ENCODE measurements at places on chromosomes 7 and 10. TPM values are rescaled to one million over a fixed set of nuclear protein-coding genes. Genes with fewer than 3 reads are reported as not detected.

Gene MNX1
- total RNA-seq, result not detected

Gene HOXA6
- total RNA-seq, result not detected

DNA sequence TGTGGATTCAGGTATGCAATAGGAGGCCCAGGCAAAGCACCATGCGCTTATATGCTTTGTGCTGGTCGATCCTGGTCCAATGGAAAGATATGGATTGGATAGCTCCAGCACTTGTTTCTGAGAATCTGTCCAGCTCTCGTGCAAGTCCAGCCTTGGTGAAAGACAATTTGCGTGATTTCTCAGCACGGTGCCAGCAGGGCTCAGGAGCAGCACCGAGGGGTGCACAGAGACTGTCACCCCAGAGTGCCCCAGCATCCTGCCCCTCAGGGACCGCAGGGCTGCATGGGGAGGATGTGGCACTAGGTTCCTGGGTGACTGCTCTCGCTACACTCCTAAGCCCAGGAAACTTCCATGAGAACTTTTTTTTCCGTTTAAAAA is 225.2 kb downstream of the WDR37 start:
- no peak for DNase-seq
- H3K36me3 ChIP-seq, result no peaks in the 10 kb centered on the region
- H3K27ac ChIP-seq, result no peak overlapping the region
- no peak overlapping the region for H3K4me3 ChIP-seq
- H3K27me3 ChIP-seq, result peaks cover 18% of the 10 kb centered on the region

GRCh38 chr10:96225119-96225518 is 46.2 kb downstream of the BLNK start:
- no peak overlapping the region for H3K27ac ChIP-seq
- H3K4me3 ChIP-seq, result no peak overlapping the region
- H3K27me3 ChIP-seq, result no peaks in the 10 kb centered on the region

- no peak overlapping the region for H3K4me3 ChIP-seq
- H3K27me3 ChIP-seq, result no peaks in the 10 kb centered on the region
- peaks cover 4% of the 10 kb centered on the region for H3K36me3 ChIP-seq
- peaks cover 22% of the 10 kb centered on the region for H3K4me1 ChIP-seq
- peak overlapping the region; percentile 12 for H3K27ac ChIP-seq
Measured at GRCh38 chr7:99459087-99459486, 6.9 kb downstream of the ATP5MF start.

All from naive thymus-derived CD8-positive, alpha-beta T cell (primary cell).